ENCODE measurements at places on chromosomes 13 and 19. TPM values are rescaled to one million over a fixed set of nuclear protein-coding genes. Genes with fewer than 3 reads are reported as not detected.
A peak's percentile ranks its signal among the peaks of the same experiment; 100 is the strongest.

Gene ZNF296
- total RNA-seq = 4.0 TPM

Gene ONECUT3
- total RNA-seq = not detected

Gene SMAD9
- 9.7 TPM for total RNA-seq

- DNase-seq = no peak
Measured at GRCh38 chr19:10294368-10294697, 4.6 kb downstream of the ICAM5 start.

- DNase-seq = no peak
Measured at GRCh38 chr13:98366959-98367358, 189.9 kb upstream of the RNF113B start.

Gene ZNF471
- 2.6 TPM for total RNA-seq

DNA sequence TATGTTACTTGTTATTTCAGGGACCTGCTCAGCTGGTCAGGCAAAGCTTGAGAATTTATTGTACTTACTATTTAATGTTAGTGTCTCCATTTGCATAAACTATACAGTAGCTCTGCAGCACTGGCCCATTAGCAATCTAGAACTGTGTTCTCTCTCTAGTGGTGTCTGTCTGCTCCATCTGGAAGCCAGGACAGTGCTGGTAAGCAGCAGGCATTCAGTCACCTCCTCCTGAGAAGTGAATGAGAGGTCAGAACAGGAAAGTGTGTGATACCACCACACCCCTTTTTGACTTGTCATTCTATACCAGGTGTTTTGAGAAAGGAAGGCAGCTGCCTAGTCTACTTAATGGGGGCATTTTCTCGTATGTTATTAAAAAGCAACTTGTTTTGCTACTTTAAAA lies 3.9 kb downstream of the COG3 start:
- DNase-seq = no peak

Gene LGALS7
- not detected for total RNA-seq

Gene SLITRK5
- 0.24 TPM for total RNA-seq

GRCh38 chr13:37129866-37130265 lies 24.4 kb upstream of the CSNK1A1L start:
- no peak for DNase-seq

Gene IL17D
- 1.7 TPM for total RNA-seq

GRCh38 chr19:42465827-42466280 lies 23.1 kb upstream of the CXCL17 start:
- no peak for DNase-seq

Gene ZNF45
- 9.2 TPM for total RNA-seq

DNA sequence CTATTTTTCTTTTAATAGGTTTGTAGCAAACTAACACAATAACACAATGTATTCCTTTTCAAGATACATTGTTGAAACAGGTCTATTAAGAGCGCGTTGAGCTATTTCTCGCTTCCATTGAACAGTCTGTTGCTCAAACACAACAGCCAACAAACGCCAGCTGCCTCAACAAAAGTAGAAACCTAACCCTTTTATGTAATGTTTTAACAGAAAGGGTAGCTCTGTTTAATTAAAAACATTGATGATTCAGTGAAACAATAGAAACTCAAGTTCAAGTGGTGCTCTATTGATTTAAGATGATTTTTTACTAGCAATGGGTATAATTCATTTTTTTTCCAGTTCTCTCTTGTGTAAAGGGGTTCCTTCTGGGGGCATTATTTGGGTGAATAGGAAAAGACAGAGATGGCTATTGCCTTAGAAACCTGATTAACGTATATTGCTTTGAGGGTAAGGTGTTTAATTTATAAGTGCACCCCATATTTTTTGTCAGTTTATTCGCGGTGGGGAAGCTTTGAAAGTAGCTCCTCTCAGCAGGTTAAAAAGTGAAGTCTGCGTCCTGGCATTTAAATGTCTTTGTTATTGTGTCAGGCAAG lies 14.9 kb downstream of the ZIC2 start:
- no peak for DNase-seq

GRCh38 chr19:8306235-8307054 lies 1.7 kb downstream of the CD320 start:
- DNase-seq = peak; percentile 57

DNA sequence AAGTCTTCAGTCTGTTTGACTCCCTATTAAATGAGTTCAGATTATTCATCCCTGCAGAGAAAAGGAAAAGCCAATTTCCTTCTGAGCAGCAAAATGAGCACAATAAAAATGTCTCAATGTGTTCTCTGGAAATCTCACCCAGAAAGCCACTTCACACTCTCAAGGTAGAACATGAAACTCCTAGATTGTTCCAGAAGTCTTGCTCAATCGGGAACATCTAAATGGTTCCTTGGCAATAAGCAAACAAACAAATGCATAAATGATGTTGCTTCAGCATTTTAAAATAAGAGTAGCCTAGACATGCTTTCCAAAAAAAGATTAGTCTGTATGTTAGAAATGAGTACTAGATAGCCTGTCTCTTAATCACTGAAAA lies 59.7 kb upstream of the TNFRSF19 start:
- no peak for DNase-seq

GRCh38 chr13:106393776-106394175 lies 141.7 kb downstream of the EFNB2 start:
- DNase-seq = no peak

Gene CATSPERD
- not detected for total RNA-seq

Gene TJP3
- total RNA-seq = 297 TPM

- DNase-seq = no peak
Measured at GRCh38 chr13:85816413-85816812, 17.2 kb upstream of the SLITRK6 start.

DNA sequence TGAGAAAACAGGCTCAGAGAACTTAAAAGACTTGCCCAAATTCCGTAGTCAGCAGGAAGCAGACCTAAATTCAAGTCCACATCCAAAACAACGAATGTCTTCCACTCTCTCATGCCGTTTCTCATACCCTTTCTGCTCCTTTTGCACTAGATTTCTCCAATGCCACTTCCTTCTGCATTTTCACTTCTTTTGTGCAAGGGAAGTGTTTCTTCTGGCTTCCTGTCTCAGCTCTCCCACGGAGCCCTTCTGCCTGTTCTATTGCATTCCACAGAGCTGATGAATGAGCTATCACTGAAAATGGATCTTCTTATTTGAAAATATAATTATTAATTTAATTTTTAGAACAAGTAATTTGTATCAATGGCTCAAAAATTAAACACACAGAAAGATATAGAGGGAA lies 56.1 kb upstream of the STK24 start:
- DNase-seq = no peak

Gene OR7C1
- total RNA-seq = not detected

DNA sequence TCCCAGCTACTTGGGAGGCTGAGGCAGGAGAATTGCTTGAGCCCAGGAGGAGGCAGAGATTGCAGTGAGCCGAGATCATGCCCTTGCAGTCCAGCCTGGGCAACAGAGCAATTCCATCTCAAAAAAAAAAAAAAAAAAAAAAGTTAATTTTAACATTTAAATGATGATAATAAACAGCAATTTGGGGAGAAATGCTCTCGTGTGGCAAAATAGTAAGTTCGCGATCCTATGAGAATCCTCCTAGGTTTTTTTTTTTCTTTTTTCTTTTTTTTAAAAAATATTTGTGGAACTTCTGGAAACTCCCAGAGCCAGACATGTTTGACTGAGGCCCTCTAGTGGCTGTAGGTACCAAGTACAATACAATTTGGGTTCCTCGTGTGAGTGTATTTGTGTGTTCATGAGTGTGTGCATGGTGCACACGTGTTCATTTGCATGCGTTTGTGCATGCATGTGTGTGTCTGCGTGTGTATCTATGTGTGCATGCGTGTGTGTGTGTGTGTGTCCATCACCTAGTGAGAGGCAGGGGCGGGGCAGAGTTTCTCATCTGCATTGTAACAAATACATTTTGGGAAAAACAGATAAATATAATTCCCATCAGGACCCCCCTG lies 31.2 kb downstream of the TMPRSS9 start:
- DNase-seq = peak; percentile 21

Gene PROZ
- not detected for total RNA-seq

DNA sequence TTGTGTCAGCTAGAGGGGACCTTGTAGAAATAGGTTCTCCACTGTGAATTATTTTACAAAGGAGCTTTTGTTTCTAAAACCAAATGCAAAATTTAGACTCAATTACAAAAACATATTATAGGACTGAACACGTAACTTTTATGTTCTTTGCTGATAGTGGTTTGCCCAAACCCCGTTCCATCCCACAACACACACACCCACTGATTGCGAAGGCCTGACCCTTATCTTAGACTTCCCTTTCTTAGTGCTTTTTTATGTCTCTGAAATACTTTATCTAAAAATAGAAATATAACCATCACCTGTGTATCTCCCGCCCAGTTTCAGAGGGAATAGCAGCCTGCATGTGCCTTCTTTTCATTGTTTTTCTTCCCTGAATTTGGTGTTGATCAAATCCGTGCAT lies 13.0 kb downstream of the CCNA1 start:
- no peak for DNase-seq

DNA sequence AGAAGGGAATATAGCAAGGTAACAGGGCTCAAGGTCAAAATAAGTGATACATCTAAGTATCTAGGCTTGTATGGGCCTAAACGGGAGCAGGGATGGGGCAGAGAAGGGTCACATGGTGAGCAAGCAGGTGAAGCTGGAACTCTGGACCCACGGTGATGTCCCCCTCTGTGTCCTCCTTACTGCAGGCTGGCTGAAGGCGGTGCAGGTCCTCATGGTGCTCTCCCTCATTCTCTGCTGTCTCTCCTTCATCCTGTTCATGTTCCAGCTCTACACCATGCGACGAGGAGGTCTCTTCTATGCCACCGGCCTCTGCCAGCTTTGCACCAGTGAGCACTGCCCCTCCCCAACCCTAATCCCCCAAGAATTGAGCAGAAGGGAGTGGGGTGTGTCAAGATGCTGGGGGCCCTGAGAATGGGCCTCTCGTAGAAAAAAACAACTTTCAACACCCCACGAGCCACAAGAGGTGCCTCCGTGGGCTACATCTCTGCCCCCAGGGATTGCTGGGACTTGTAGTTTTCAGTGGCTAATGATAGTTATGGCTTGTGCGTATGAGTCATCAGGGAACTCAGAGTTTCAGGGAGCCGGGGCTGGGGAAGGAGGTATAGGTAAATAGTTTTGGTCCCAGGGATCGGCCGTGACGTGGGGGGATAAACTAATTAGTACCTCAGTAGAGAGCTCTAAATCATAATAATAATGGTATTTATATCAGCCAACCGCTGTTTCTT lies 4.0 kb downstream of the EMP3 start:
- DNase-seq = peak; percentile 59

GRCh38 chr13:54241719-54242118 lies 1213.1 kb downstream of the OLFM4 start:
- no peak for DNase-seq

DNA sequence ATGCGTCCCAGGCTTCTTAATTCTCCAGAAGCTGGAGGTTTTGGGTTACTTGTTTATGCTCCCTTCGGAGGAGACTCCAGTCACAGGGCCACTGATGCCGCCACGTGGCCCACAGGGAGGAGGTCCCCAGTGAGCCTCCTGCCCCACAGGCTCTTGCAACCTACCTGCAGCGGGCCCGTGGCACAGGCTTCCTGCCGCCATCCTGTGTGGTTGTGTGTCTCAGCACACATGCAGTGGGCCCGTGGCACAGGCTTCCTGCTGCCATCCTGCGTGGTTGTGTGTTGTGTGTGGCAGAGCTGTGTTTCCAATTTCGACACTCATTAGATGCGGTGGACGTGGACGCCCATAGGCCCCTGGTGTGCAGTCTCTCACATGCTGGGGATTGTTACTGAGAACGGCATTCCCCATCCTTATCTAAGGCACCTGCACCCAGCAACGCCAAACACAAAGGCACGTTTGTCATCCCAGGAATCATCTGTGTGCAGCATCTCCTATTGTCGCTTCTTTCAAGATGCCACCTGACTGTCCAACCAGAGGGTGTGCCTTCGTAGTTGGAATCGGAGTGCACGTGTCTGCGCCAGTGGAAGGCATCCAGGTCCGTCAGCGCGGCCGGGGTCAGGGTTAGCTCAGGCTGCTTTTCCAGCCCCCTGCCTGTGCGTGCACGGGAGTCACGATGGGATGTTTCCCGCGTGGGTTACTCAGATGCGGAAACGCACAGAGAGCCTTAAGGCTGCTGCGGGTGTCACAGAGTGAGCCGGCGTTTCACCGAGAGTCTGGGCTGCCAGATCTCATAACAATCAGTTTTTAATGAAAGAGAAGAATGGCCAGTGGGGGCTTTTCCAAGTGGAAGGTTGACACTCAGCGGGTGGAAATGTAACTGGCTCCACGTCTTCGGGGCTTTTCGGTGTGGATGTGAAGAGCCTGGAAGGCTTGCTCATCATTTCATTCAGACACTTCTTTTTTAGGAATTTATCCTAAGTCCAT lies 119.8 kb downstream of the ATP11A start:
- no peak for DNase-seq

Gene RFPL4AL1
- not detected for total RNA-seq

Gene PGLYRP2
- not detected for total RNA-seq

DNA sequence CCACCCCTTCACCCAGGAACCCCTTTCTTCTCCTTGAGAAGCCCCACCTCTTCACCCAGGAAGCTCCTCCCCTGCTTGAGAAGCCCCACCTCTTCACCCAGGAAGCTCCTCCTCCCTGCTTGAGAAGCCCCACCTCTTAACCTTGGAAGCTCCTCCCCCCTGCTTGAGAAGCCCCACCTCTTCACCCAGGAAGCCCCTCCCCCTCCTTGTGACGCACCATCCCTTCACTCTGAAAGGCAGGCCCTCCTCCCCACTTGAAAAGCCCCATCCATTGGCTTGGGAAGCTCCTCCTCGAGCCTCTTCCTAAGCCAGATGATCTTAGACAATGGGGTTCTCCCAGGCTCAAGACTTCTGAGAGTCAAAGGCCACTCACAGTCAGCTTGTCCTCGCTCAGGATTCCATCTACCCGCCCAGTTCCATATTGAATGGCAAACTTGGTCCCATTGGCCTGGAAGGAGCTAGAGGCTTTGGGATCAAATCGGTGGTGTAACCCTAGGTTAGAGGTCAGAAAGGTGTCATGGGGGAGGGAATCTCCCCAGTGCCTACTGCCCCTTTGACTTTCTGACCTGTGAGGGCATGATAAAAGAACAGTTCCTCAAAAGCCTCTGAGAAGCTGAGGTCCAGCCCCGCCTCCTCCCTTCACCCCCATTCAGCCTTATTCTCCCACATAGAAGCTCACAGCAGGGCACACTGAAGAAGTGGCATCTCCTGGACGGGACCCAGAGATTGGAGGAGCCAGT lies 4.0 kb downstream of the NAPSA start:
- DNase-seq = no peak

DNA sequence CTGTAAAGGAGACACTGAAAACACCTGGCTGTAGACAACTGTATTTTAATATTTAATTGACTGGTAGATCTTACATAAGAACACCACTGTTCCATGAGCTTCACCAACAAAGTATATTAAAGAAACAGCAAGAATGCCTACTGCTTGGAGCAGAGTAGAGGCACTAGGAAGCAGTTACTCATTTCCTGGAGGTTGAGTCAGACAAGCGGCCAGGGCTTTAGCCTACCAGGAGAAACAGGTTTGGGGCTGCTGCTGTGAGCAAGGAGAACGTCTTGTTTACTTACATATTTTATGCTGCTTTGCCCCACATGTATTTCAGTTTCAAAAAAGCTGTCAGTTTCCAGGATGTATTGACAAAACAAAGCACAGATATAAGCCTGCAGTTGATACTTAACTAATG lies 33.4 kb downstream of the ALG5 start:
- DNase-seq = no peak

GRCh38 chr13:101739382-101740178 lies 287.1 kb downstream of the ITGBL1 start:
- no peak for DNase-seq

Gene ZNF560
- total RNA-seq = not detected
